ENCODE measurements at places on chromosomes 1 and 21.

GRCh38 chr1:38071312-38072256, 25.0 kb upstream of the POU3F1 start:
- DNase-seq: peak; percentile 67

- DNase-seq: no peak
These were observed 20.3 kb upstream of the A3GALT2 start for GRCh38 chr1:33341190-33341589.

DNA sequence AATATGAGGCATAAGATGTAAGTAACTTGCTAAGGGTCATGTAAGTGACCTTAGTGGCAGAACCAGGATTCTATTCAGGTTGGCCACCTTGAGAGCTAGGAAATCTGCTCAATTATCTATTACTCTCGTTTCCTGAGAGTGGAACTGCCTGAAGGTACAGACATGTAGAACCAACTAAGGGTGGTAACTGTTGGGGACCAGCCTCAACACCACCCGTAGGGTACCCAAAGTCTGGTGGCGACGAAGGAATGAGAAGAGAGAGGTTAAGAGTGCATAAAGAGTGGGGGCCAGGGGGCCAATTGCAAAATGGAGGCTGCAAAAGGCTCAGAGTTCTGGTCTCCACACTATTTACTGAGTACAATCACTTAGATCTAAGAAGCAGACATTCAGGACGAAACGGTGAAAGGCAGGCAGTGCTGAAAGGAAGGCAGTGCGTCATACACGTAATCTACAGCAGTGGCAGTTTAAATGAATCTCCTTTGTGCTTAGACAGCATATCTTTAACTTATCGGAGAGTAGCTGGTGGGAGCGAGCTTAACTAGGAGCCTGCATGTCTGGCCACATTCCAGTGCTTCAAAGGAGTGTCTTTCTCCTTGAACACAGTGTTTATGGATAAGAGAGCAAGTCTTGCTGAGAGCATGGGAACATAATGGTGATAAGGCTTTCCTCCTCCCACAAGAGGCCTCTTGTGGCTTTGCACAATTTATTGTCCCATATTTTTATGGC, 25.0 kb downstream of the SRSF4 start:
- no peak for DNase-seq

DNA sequence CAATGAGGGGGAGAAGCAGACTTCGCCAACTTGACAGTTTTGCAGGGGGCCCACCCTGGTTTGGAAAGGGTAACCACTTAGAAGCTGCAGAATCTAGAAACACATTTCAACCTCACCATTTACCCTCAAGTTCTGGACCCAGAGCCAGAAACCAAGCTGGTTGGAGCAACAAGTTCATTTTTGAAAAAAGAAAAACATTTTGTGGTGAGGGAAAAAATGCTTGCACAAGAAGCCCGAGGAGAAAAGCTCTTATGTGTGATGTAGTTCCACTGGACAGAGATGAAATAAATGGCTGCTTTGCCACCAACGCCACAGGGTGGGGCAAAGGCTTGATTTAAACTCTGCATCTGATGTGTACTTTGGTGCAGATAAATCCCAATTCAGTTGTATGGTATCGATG, 10.6 kb upstream of the NGF start:
- DNase-seq: peak; percentile 35

DNA sequence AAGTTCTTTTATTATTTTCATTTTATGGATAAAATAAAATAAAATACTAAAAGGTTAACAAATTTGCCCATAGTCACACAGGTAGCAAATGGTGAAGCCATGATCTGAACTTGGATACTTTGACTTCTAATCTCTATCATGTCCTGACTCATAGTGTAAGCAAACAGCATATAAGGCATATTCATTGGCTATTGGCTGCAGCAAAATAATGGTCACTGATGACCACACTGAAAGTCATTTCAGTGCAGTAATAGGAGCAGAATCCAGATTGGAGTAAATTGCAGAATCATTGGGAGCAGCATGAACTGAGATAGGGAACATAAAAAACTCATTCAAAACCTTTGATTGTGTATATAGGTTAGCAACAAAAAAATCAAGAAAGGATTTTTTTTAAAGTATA, 262.9 kb downstream of the PLA2G4A start:
- no peak for DNase-seq

GRCh38 chr1:55206210-55206609, 9.0 kb downstream of the USP24 start:
- no peak for DNase-seq

- DNase-seq: no peak
These were observed 3.1 kb upstream of the TXNIP start for GRCh38 chr1:145999321-146000024.

GRCh38 chr1:23903754-23904153, 9.4 kb downstream of the CNR2 start:
- DNase-seq: no peak

- peak; percentile 96 for DNase-seq
These were observed 12.1 kb upstream of the GJB5 start for GRCh38 chr1:34742667-34743270.

- no peak for DNase-seq
These were observed 3.3 kb upstream of the MX1 start for GRCh38 chr21:41422546-41423304.

- no peak for DNase-seq
These were observed 12.1 kb downstream of the DNAJC16 start for GRCh38 chr1:15538771-15539170.

DNA sequence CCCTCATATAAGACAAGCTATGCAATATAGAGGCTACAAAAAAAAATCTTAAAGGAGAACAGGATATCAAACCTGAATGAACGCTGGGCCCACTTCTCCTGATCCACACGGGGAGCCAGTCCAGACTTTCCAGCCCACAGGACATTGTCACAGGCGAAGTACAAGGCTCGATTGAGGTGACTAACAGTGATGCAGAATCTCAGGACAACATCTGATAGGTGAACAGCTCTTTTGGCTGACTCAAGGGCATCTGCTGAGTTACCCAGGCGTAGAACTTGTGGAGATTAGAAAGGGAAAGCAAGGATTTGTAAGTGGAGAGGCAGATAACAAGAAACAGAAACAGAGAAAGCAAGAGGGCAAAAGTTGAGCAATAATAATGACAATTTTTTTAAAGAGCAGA, 1.8 kb downstream of the PEX11B start:
- no peak for DNase-seq

DNA sequence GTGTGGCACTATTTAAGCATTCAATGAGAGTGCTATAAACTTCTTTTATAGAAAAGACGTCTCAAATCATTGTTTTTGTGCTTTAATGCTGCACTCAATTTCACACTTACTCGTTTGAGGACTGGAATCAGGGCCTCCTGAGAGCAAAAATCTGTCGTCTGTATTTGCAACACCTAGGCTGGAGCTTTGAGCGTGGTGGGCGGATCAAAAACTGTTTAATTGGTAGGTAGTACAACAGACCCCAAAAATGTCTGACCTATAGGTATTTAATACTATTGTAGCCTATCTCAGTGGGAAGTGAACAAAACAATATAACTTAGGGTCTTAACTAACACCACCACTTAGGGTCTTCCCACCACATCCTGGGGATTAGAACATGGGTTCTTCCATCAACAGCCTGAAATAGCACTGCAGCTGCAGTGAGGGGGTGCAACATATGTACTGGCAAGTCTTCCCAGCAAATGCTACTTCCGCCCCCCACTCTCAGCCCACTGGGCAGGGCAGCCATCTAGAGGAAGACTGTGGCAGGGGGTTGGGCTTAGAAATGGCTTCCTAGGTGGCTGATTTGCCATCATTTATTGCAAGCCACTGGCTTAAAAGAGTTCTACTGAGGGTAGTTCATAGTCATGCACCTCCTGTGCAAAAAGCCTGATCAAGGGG, 48.3 kb downstream of the CD46 start:
- DNase-seq: no peak

GRCh38 chr1:55612988-55613387, 397.8 kb upstream of the USP24 start:
- peak; percentile 54 for DNase-seq

- peak; percentile 63 for DNase-seq
These were observed 84.2 kb downstream of the EPHB2 start for GRCh38 chr1:22794647-22795365.

GRCh38 chr1:106480629-106481028, 575.8 kb upstream of the PRMT6 start:
- DNase-seq: no peak

- DNase-seq: no peak
These were observed 1719.5 kb downstream of the MRPL39 start for GRCh38 chr21:23887725-23888306.

DNA sequence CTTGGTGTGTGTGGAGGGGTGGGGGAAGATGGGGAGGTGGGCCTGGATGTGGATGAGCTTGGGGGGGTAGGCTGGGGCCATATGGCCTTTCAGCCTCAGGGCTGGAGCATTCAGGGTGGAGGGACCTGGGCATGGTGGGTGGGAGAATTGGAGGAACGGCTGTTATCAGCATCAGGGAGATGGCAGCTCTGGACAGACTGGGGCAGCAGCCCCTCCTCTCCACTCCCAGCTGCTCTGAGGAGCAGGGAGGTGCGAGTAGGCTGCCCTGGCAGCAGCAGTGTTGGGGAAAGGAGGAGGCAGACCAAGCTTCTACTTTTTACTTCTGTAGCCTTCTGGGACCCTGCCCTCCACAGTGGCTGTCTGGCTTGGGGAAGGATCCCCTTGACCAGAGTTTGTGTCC, 10.2 kb downstream of the PPFIA4 start:
- no peak for DNase-seq

GRCh38 chr1:119870917-119871596, 25.3 kb downstream of the ADAM30 start:
- DNase-seq: peak; percentile 90

DNA sequence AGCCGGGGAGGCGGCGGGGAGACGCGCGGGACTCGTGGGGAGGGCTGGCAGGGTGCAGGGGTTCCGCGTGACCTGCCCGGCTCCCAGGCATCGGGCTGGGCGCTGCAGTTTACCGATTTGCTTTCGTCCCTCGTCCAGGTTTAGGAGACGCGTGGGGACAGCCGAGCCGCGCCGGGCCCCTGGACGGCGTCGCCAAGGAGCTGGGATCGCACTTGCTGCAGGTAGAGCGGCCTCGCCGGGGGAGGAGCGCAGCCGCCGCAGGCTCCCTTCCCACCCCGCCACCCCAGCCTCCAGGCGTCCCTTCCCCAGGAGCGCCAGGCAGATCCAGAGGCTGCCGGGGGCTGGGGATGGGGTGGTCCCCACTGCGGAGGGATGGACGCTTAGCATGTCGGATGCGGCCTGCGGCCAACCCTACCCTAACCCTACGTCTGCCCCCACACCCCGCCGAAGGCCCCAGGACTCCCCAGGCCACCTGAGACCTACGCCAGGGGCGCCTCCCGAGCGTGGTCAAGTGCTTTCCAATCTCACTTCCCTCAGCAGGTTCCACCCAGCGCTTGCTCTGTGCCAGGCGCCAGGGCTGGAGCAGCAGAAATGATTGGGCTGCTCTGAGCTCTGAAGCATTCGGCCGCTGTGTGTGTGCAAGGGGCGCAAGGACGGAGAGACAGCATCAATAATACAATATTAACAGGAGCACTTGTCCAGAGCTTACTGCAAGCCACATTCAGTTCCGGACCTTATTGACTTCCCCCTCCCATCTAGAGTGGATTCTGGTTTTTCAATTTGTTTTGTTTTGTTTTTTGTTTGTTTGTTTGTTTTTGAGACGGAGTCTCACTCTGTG, 10.3 kb downstream of the SIM2 start:
- no peak for DNase-seq

GRCh38 chr21:28671549-28672195, 321.0 kb downstream of the LTN1 start:
- peak; percentile 34 for DNase-seq

DNA sequence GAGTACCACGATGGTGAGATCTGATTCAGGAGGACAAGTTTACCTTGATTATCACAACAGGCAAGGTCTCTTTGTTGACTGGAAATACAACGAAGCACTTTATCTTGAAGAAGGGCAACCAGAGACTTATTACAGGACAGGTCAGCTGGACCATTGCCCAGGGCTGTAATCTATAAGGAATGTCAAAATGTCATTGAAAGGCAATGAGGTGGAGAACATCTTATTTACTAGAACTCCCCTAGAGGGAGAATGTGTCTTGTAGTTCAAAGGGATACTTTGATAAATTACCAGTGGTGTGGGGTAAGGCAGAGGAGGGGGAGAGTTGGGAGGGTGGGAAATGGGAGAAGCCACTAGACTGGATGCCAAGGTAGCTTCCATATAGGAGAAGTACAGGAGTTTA, 212.3 kb downstream of the NCAM2 start:
- DNase-seq: no peak
